ENCODE measurements at places on chromosomes 11 and 22.

DNA sequence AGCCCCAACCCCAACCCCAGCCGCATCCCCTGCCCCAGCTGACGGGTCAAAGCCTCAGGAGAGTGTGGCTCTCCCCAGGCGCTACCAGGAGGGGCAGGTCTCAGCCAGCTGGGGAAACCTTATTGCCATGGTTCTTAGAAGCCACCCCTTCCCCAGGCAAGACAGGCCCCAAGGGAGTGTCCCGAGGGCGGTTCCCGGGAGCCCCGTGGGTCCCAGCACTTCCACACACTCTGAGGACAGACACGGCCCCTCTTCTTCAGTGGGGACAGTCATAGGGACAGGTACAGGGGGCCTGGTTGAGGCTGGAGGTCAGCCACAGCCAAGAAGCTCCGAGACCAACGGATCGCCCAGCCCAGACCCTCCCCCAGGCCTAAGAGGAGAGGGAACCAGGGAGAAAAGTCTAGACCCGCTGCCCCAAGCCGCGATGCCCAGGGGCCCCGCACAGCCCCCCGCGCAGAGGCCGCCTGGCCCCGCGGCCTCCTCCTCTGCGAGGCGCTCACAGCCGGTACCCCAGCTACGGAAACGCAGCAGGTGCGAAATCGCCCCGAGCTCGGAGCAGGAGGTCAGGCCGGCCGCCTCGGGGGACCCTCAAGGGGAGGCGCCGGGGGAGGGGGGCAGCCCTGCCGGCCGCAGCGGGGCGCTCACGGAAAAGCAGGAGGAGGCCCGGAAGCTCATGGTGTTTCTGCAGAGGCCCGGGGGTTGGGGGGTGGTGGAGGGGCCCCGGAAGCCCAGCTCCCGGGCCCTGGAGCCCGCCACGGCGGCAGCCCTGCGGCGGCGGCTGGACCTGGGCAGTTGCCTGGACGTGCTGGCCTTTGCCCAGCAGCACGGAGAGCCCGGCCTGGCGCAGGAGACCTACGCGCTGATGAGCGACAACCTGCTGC is 2.6 kb downstream of the KLHDC7B start:
- DNase-seq = no peak

GRCh38 chr11:40338739-40339138 is 1120.7 kb downstream of the LRRC4C start:
- no peak for DNase-seq

DNA sequence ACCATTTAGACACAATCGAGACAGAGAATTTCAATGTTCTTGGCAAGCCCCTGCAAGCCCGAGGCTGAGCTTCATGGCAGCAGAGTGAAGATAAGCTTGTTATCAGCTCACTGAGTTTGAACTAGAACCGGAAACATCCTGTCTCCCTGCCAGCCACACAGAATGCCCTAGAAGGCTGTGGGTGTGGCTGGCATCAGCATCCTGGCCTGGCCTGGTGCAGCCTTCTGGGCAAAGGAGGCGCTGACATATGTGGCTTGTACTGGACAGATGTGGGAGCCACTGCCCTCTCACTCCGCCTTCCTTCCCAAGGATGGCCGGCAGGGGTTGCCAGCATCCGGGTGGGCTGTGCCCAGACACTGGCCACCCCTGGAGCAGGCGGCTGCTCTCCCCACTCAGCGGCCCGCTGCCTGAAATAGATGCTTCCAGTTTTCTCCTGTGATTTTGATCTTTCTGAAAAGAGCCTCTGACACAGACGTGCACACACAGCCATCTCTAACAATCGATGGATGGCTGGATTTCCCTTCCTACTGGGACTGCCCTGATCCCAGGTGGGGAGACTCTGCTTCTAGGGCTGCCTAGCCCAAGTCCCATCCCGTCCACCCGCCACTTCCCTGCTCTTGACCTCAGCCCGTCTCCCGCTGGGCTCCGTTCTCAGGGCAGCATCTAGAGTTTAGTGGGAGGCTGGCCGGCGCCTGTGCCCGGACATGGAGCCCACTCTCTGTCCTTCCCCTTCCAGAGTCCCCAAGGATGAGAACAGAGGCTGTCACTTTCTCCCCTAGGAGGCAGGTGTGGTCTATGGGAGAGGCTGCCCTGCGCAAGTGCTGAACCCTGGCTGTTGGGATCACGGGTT is 149.7 kb downstream of the CTTN start:
- no peak for DNase-seq

DNA sequence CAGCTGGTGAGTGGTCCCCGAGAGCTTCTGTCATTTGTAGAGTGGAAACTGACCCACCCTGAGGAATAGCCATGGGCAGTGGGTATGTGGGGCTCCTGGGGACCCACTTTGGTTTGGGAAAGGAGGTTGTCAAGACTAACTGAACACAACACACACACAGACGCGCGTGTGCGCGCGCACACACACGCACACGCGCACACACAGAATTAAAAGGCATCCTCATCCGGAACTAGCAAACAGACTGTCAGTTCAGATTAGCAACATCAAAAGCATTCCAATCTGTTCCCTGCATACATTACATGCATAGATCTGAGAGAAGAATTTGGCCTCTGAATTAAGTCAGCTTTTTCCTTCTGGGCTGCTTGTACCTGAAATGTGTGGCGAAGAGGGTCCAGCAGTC is 284.7 kb downstream of the ST3GAL4 start:
- no peak for DNase-seq

DNA sequence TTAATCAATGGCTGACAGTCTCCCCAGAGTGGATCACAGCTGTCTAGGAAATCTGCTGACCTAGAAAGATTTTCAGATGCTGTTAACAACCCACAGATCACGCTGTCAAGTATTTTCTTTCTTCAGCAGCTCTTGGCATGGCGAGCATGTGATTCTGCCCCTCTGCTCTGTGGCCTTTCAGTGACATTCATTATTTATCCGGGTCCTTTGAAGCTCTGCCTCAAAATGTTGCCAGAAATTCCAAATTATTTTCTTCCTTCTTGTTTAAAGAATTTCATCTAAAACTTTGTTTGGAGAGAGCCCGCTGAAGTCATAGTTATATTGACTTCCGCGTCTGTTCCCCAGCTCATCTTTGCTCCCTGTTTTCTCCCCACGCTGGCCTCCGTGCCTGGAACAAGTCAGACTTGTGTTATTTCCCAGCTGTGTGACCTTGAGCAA is 134.1 kb downstream of the COMMD9 start:
- no peak for DNase-seq

GRCh38 chr22:27380855-27381254 is 420.7 kb downstream of the MN1 start:
- DNase-seq = no peak

DNA sequence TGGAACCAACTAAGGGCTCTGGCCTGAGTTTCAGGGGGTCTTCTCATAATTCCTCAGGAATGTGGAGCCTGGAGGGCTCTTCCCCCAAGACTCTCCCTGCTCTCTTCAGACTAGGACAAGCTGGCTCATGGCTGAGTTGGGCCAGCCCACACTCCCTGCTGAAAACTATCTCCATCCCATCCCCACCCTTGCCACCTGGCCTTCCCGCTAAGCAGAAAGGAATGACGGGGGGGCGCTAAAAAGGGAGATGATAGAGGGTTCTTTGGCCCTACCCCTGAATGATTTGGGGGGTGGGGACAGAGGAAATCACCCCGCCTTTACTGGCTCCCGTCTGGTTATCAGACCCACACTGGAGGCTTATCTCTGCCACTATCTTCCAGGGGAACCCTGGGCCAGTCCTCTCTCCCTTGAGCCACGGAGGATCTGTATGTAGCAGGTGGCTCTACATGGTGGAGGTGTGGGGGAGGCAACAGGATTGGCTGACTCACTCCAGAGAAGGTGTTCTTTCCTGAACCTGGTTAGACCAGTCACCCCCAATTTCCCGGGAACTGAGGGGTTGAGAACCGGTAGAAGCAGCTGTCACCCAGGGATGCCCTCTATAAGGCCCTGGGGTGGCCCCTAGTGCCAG is 5.7 kb downstream of the SMTN start:
- no peak for DNase-seq

DNA sequence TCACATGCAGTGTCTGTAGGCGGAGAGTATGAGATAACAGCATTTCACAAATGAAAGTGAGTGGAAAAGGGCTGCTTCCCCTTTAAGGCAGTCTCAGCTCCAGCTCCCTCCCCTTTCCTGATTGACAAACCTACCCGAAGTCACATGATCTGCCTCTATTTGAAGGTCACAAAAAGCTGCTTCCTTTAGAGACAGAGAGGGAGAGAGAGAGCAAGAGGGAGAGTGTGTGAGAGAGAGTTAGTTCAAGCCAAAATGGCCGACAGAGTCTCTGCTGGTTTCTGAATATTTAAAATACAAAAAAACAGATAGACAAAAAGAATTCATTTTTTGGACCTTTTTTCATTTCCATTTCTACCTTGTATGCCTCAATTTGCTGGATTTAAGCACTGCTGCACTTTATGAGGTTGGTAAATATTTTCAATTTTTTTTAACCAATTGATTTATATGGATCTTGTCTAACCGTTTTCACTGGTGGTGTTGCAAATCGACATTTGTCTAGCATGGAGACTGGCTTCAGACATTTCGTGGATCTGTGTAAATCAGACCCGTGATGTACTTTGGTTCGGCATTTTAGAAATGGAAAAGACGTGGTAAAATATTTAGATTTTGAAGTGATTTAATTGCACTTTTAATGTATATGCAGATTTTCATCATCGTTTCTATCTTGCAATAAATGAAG is at the start of gene TNRC6B:
TSS of gene TNRC6B (plus strand) at position 188 of the 679 bp plus-strand sequence. CDS start at position 399, 211 bp downstream.
- peak; percentile 88 for DNase-seq

DNA sequence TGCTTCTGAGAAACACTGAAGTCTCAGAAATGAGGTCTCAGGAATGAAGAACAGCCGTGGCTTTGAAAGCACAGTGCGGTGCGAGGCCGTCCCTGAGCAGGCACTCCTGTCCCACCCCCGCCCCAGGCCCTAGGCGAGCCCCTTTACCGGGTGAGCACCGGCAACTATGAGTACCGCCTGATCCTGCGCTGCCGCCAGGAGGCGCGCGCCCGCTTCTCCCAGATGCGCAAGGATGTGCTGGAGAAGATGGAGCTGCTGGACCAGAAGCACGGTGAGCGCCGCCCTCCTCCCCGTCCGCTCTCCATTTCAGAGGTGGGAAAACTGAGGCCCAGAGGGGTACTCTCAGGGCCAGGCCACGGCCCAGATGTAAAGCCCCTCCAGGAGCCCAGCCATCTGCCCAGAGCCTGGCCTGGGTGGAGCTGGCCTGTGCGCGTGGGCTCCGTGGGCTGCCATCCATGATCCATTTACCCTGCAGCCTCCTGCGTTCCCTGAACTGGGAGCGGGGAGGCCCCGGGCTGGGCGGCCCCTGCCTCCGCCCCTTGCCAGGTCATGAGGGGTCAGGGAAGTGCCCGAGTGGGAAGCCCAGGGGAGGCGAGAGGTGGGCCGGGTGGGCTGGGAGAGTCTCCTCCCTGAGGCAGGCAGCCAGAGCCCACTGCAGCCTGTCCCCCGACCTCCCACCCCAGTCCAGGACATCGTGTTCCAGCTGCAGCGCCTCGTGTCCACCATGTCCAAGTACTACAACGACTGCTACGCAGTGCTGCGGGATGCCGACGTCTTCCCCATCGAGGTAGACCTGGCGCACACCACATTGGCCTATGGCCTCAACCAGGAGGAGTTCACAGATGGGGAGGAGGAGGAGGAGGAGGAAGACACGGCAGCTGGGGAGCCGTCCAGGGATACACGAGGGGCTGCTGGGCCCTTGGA is 9.5 kb downstream of the SLC16A8 start:
- DNase-seq = no peak

DNA sequence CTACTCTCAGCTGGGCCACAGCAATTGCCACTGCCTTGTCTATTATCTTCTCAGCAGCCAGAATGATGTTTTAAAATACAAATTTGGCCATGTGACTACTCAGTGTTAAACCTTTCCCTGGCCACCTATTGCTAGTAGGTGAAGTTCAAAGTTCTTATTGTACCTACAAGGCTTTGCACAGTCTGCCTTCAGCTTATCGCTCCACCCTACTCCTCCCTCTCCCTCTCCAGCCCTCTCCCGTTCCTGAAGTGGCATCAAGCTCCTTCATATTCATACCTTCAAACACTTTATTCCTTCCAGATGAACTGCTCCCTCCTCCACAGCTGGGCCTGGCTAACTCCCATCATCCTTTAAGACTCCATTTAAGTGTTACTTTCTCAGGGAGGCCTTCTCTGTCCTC is 37.3 kb downstream of the OR10A6 start:
- DNase-seq = no peak

GRCh38 chr11:74905326-74905725 is 43.6 kb downstream of the XRRA1 start:
- no peak for DNase-seq

- peak; percentile 19 for DNase-seq
Measured at GRCh38 chr11:65485920-65486219, 13.0 kb upstream of the MALAT1 start.

Data from NCI-H446 (cell line).